ENCODE measurements at places on chromosomes 13 and 19.
A peak's percentile ranks its signal among the peaks of the same experiment; 100 is the strongest.

DNA sequence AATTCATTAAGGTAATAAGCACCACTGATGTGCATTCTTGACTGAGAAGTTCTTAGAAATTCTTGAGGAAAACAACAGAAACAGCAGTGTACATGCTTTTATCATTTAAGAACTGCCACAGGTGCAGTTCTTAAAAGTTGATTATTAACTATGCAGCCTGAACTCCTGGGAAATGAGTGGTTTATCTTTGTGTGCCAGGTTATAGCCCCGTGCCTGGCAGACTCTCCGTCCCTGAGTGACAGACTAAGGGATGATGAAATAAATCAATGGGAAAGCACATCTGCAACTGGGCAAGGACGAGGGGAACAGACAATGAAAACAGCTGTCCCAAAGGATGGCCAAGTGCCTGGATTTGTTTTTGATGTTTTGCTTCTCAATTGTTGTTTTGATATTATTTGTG lies 84.4 kb upstream of the SPATA13 start:
- DNase-seq: no peak

DNA sequence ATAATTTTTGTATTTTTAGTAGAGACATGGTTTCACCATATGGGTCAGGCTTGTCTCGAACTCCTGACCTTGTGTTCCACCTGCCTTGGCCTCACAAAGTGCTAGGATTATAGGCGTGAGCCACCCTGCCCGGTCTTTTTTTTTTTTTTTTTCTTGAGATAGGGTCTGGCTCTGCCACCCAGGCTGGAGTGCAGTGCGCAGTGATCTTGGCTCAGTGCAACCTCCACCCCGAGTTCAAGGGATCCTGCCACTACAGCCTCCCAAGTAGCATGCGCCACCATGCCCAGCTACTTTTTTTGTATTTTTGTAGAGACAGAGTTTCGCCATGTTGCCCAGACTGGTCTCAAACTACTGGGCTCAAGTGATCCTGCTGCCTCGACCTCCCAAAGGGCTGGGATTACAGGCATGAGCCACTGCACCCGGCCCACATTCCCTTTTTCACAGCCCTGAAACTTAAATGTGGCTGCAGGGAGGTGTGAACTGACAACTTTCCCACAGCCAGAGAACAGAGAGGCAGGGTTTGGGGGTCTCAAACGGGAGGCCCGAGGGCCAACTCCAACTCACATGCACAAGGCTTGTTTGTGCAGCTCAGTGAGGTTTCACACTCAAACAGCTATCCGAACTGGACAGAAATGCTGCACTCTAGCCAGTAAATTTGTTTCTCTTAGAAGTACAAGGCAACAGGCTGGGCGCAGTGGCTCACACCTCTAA lies 4.4 kb upstream of the S1PR5 start:
- no peak for DNase-seq

DNA sequence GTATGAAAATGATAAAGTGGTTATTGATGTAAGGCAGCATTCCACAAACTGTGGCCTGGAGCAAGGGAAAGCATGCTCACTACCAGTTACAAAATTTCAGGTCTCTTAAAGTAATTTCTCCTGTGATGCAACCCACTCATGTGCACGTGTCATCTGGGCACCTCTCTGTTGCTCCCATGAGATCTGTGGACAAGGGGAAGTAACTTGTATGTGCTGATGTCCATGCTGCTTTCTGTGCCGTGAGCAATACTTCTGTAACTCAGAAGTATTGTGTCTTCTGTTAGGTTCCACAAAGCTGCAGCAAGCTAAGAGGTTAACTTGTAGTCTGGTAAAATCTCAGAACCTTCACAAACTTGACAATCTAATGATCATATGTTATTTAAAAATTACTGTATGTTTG lies 930.0 kb upstream of the SLITRK6 start:
- no peak for DNase-seq

GRCh38 chr13:91767651-91768050 lies 369.2 kb downstream of the GPC5 start:
- DNase-seq: no peak

DNA sequence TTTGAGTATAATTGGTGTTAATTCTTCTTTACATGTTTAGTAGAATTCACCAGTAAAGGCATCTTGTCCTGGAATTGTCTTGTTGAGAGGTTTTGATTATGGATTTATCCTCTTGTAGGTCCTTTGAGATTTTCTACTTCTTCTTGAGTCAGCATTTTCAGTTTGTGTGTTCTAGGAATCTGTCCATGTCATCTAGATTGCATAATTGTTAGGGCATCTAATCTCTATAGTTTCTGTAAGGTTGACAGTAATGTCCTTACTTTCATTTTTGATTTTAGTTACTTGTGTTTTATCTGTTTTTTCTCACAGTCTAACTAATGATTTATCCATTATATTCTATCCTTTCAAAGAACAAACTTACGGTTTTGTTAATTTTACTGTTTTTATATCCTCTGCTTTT lies 492.0 kb downstream of the FGF9 start:
- DNase-seq: no peak

DNA sequence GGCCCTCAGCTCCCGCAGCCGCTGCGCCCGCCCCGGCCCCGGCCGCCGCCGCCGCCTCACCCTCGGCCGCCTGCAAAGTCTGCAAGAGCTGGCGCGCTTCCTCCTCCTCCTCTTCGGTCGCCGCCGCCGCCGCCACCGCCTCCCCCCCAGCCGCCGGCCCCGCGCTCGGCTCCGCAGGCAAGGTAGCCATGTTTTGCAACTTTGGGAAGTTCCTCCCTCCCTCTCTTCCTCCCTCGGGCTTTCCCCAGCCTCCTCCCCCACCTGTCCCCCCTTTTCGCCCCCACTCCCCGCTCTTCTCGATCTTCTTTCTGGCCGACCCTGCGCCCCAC lies 433 bp downstream of the SIX5 start:
- DNase-seq: peak; percentile 62

- no peak for DNase-seq
Observed at GRCh38 chr13:98181111-98181815, 4.2 kb upstream of the RNF113B start.

GRCh38 chr13:77377016-77377415 lies 50.1 kb upstream of the MYCBP2 start:
- DNase-seq: no peak

GRCh38 chr13:98688373-98688772 lies 64.1 kb downstream of the SLC15A1 start:
- DNase-seq: peak; percentile 42

- DNase-seq: no peak
Observed at GRCh38 chr13:41973247-41973741, 12.4 kb upstream of the VWA8 start.

GRCh38 chr13:75660694-75661093 lies 24.6 kb downstream of the LMO7 start:
- no peak for DNase-seq

DNA sequence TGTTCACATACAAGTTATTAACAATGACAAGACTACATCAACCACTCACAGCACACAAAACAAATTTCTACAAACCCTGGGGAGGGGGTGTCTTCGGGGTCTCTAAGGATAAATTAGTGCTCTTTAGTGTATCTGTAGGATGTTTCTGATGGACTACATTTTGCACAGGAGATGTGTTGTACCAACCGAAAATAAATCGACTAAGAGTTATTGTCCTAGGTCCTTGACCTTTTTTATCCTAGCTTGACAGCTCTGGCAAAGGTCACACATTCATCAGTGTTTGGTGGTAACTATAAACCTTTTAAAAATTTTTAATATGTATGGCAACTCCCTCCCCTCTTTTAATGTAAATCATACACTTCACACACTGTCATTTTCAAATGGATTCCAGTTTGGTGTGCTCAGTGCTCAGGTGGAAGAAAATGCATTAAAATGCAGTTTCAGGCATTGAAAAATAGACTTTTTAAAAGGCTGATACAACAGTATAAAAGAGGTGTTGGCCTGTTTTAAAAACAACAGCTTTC lies 7.7 kb downstream of the ZIC5 start:
- DNase-seq: no peak

DNA sequence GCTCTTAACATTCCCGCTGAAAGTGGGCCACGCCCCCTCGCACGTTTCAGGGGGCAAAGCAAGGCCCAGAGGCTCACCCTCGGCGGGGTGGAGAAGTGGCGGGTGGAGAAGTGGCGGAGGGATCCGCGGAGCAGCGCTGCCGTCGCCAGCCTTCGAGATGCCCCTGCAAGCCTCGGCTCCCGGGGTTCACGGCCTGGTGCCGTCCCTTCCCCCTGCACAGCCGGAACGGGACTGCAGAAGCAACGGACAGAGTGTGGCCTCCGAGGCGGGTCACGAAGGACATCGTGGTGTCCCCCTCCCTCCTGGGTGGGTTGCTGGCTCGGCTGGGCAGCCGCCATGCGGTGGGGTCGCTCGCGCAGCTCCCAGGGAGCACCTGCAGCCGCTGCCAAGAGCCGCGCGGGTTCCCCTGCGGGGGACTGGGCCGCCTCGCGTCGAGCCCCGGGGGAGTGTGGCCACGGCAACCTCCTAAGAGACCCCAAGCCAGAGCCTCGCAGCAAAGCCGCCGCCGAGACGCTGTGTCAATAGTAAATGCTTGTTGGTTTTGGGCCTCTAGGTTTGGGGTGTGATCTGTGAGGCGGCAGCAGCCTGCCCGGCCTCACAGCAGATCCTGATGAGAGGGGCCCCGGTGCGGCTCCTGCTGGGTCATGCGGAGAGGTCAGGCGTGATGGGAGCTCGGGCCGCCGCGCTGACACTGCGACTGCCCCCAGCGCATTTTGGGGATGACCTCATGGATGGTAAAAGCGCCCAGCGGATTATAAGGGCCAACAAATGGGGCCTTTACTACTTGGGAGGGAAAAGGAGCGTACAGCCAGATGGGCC lies 5.5 kb downstream of the TPGS1 start:
- no peak for DNase-seq

- peak; percentile 84 for DNase-seq
Observed at GRCh38 chr19:1104311-1105007, 665 bp downstream of the GPX4 start.

GRCh38 chr13:79225487-79226232 lies 180.4 kb downstream of the RBM26 start:
- DNase-seq: no peak

- DNase-seq: no peak
Observed at GRCh38 chr13:99978799-99979452, 2.7 kb upstream of the ZIC2 start.

GRCh38 chr19:771332-771785 lies 20.4 kb downstream of the MISP start:
- DNase-seq: peak; percentile 80

GRCh38 chr13:64534302-64534701 lies 2695.8 kb downstream of the PCDH9 start:
- peak; percentile 37 for DNase-seq

GRCh38 chr19:29399804-29400203 lies 126.0 kb upstream of the VSTM2B start:
- no peak for DNase-seq

DNA sequence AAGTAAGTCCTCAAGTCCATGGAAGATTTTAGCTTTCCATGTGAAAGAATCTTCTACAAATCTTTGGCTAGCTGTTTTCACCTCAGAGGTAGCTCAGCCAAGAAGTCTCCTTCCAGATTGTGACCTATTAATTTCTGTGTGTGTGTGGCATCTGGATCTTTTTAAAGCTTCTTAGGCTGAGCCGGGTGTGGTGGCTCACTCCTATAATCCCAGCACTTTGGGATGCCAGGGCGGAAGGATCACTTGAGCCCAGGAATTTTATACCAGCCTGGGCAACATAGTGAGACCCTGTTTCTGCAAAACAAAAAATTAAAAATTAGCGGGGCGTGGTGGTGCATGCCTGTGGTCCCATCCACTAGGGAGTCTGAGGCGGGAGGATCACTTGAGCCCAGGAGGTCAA lies 13.4 kb upstream of the SLC44A2 start:
- DNase-seq: no peak

GRCh38 chr13:96796091-96796633 lies 198.1 kb downstream of the OXGR1 start:
- DNase-seq: no peak

DNA sequence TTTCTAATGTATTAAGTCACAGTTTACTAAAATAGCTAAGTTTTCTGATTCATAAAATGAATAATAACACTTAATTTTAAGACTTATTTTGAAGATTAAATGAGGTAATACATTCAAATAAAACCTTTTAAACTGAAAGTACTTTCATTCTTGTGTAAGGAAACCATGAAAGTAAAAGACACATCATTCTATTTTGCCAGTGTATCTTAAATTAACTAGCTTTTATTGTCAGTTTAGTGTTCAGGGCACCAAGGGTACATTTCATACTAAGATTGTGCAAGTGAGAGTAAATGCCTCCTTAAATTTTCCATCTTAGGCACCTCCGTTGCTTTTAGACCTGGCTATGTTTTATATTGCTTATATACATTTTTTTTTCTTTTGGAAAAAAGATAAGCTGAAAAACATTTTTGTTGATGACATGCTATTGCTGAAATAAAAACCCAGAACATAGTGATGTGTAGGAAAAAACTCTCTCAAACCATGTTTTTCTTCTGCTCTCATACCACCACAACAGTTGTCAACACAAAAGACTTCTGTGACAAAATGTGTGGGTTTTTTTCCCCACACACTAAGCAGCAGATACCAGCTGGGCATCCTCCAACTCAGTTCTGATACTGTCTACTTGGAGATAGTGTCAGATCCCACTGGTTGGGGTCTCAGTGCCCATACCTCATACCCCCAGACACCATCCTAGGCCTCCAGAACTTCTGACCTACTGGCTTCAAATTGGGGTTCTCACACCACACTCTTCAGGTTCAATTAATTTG lies 30.7 kb upstream of the LPAR6 start:
- no peak for DNase-seq

- DNase-seq: peak; percentile 71
Observed at GRCh38 chr19:15702534-15702930, 25.3 kb upstream of the OR10H2 start.

DNA sequence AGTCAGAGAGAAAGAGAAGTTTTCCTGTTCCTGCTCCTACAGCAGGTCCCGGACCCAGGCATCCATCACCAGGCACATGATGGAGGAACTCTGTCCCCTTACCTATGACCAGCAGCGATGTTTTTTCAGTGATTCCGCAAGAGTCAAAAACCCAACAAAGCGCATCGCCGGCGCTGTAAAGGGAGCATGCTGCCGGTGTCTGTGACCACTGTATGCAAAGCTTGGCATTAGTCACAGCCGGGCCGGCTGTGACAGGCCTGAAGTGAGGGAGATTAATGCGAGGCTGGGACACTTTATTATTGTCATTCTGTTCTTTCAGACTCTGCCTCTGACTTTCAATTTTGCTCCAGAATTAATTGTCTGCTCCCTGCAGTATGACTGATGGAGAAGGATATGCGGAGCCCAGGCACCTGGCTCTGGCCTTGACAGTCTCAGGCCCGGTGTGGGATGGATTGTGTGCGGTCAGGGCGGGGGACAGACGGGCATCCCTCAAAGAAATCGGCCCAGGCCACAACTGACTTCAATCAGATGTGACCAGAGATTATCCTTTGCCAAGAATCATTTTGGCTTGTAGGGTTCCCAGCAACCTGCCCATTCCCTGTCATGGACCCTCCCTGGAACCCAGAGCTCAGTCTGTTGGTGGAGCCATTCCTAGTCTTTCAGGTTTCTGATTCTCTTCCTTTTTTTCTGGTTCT lies 462.0 kb upstream of the ZNF507 start:
- DNase-seq: no peak

DNA sequence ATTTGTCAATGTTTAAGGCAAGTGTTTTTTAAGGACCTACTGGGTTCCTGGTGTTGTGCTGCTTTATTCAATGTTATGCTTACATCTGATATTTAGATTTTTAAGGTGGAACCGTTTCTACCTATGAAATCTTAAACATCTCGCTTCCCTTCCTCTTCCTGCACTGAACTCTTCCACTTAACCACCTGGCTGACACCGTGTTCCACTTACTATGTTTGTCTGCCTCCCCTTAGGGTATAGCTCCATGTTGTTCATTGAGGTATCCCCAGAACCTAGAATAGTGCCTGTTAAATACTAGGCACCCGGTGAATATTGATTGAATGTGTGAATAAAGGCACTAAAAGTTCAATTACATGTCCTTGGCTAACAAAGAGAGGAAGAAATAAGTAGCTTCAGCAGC lies 104.9 kb downstream of the RNF17 start:
- DNase-seq: no peak

All from HAP-1 (cell line).